AG08396 (cell line): ENCODE measurements at places on chromosomes 12 and 14.
A peak's percentile ranks its signal among the peaks of the same experiment; 100 is the strongest.

- no peak for DNase-seq
Observed at GRCh38 chr12:72618764-72619163, 346.6 kb downstream of the TRHDE start.

GRCh38 chr14:65867333-65867732 is 454.8 kb downstream of the FUT8 start:
- no peak for DNase-seq

GRCh38 chr14:105419195-105420091 is at the start of gene MTA1:
Gene MTA1, plus strand, starts transcription at chr14:105419827. Its CDS starts 209 bp downstream, at chr14:105420036.
- DNase-seq = peak; percentile 84

DNA sequence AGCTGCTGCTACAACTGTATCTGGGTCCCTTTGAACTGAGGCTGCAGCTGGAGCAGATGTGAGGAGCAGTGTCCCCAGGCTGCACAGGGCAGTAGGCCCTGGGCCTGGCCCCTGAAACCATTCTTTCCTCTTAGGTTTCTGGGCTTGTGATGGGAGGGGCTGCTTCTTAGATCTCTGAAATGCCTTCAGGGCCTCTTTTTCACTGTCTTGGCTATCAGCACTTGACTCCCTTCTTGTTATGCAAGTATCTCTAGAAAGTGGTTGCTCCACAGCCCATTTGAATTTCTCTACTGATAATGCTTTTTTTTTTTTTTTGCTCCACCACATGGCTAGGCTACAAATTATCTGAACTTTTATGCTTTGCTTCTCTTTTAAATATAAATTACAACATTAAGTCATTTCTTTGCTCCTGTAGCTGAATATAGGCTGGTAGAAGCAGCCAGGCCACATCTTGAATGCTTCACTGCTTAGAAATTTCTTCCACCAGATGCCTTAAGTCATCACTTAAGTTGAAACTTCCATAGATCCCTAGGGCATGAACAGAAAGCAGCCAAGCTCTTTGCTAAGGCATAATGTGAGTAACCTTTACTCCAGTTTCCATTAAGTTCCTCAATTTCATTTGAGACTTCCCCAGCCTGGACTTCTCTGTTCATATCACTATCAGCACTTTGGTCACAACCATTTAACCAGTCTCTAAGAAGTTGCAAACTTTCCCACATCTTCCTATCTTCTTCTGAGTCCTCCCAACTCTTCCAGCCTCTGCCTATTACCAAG is 41.1 kb downstream of the ACSM4 start:
- no peak for DNase-seq

DNA sequence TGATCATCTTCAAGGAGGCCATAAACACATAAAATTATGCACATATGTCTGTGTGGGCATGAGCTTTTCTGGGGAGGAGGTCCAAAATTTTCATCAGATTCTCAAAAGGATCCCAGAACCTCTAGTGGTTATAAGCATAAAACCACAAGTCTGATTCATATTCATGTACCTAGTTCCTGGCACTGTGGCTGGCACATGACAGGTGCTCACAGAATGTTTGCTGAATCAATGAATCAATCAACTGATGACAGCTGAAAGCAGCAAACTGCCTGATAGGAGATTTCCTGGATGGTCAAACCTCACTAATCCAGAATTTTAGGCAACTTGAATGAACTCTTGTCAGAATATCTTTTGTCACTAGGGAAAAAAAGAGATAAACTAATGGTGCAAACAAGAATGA is 13.5 kb upstream of the CMKLR1 start:
- no peak for DNase-seq

GRCh38 chr14:40393143-40393542 is 960.9 kb upstream of the FBXO33 start:
- DNase-seq = no peak

GRCh38 chr12:2395354-2395977 is 342.7 kb downstream of the CACNA1C start:
- peak; percentile 57 for DNase-seq

- DNase-seq = no peak
Observed at GRCh38 chr12:74499192-74499591, 38.4 kb upstream of the ATXN7L3B start.

DNA sequence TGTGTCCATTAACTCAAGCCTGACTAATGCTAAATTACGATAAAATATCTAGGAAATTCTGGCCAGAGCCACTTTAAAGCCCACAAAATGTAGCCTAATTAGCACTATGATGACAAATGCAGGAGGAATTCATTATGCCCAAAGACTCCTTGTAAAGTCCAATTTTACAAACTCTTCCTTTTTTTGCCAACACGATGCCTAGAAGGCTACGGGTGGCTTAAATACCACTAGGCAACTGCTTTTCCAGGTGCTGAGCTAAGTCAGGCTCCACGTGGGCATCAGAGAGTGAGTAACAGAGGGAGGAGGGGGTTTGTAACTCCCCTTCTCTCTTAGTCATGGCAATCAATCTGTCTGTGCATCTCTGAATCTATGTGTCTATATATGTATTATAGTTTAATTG is 172.4 kb upstream of the NTF3 start:
- DNase-seq = no peak

DNA sequence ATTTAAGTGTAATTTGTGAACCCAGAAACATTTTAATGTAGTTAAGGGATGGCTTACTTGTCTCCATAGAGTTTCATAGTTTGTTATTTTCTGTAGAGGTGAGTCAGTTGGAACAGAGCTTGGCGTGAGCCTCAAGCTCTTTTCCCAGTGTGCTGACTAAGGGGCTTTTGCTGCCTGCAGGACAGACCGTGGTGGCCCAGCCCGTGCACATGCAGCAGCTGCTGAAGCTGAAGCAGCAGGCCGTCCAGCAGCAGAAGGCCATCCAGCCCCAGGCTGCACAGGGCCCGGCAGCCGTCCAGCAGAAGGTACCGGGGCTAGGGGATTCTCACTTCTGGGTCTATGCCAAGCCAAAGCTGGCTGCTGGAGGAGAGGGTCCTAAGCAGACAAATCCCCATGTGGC is 76.9 kb downstream of the DDX51 start:
- no peak for DNase-seq

DNA sequence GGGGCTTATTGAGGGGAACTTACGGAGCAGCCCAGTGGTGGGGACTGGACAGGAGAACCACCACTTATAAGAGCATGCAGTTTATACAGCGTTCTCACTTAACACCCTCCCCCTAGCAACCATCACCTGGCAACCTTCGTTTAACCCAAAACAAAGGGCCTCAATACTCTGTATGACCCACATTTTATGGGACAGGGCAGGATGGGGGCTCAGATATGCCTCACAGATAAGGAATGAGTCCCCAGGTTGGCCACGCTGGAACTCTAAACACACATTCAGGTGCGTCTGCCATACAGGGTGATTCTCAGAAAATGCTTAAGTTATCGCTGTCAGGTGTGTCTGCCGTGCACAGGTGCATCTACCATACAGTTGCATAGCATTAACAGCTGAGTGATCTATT is 99.2 kb downstream of the GCH1 start:
- no peak for DNase-seq

DNA sequence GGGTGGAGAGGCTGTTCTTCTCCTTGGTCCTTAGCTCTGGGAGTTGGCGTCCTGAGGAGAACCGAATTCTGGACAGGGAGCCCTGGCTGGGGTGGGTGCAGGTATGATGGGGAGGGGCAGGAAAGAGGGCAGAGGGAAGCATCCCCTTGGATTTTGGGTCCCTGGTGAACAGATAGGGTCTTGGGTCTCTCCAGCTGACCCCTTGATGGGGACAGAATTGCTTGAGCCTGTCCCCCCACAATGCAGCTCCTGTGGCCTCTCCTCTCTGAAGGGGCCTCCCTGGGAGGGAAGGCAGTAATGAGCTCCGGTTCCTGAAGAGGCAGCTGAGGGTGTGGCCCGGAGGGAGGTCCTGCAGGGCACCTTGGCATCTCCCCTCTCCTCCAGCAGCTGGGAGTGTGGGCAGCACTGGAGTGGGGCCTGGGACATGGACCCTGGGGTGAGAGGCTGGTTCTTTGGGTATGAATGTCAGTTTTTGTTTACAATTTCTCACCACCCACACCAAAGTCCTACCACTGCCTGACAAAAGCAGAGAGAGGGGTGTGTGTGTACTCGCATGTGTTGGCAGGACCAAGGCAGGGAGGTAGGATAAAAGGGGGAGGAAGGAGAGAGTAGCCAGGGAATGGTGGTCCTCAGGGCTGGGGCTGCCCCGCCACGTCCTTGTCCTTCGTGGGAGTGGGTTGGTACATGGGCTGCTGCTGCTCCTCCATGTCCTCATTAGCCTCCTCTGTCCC is 7.7 kb upstream of the CEBPE start:
- no peak for DNase-seq

DNA sequence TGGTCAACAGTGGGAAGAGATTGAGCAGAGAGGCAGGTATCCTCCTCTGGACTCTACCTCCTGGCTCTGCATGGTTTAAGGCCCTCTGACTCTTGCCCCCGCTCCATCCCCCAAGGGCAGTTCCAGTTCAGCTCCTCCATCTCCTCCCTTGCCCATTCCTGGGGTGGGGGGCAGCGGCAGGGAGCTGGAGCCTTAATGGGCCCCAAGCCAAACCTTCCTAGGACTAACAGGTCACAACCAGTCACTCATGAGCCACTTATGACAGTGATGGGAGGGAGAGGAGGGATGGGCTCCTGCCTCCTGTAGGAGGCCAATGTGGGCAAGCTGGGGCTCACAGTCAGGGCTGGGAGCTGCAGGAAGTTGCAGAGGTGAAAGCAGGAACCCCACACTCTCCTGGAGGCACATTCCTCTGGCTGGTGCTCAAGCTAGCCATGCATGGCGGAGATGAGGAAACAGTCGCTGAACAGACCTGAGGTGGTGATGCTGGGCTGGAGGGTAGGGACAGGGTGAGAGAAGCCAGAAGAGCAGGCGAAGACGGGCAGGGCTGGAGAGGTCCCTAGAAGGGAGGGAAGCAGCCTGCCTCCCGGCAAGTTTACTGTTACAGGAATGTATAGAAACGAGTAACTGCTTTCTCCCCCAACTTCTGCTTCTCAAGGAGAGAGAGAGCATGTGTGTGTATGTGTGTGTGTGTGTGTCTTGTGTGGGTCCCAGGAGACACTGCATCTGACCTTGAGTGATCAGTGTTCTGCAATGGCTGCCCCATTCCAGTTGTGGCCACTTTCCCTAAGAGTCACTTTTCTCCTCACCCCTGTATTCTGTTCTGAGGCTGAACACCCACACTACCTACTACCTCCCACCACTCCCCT is 5.0 kb upstream of the RAPGEF3 start:
- DNase-seq = no peak

DNA sequence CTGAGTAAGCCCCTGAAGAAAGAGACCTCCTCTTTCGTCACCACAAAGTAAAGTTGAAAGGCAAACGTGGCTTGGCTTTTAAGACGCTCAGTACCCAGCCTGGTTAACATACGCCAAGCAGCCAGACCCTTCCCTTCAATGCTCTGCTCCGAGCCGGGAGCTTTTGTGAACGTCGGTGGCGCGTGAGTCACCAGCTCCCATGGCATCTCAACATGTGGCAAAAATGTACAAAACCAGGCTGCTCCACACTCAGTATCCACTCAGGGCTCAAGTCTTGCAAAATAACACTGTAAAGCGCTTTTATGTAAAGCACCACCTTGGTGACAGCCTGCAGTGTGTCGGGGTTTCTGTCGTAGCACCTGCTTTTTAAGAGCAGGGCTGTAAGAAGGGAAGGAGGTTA is 89.0 kb downstream of the SETD3 start:
- no peak for DNase-seq

DNA sequence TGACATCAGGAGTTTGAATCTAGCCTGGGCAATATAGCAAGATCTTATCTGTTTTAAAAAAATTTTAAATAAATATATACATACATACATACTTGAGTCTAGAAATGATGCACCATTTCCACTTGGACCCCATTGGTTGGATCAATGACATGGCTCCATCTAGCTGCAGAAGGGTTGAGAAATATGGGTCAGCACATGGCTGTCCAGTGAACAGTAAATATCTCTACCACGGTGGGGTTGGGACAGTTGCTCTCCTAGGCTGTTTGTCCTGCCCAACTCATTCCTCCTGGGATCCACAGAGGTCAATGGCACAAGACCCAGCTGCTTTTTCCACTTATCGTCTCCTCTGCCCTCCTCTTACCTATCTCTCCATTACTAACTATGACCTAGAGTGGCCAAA is 23.6 kb downstream of the PLEKHH1 start:
- DNase-seq = no peak

GRCh38 chr12:4563336-4563735 is 1.3 kb downstream of the DYRK4 start:
- no peak for DNase-seq

DNA sequence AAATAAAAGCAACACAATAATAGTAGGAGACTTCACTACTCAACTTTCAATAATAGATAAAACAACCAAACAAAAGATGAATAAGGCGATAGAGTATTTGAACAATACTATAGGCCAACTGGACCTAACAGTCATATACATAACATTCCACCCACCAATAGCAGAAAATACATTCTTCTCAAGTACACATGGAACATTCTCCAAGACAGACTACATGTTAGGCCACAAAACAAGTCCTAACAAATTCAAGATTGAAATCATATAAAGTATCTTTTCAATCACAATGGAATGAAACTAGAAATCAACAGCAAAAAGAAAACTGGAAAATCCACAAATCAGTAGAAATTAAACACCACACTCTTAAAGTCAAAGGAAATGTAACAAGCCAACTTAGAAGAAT is 28.8 kb downstream of the RAD52 start:
- DNase-seq = no peak

GRCh38 chr14:51006781-51007211 is 62.5 kb upstream of the PYGL start:
- peak; percentile 49 for DNase-seq

GRCh38 chr12:108629824-108630476 is 3.7 kb downstream of the SELPLG start:
- DNase-seq = peak; percentile 67

DNA sequence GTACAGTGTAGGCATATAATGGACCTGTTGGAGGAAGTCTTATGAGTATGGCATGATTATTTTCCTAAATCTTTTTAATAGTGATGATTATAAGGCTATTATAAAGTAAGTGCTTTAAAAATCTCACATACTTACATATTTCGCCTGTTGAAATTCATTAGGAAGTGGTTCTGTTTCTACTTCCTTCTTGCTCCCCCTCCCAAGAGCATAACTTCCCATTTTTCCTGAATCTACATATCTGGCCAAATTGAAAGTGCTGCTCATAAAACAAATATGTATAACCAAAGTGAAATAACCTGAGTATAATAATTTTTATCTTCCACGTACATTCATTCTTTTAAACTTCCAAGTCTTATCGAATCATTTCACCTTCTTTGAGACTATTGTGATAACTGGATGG is 455.6 kb upstream of the SEL1L start:
- no peak for DNase-seq

GRCh38 chr12:54056110-54056509 is 2.5 kb downstream of the HOXC4 start:
- no peak for DNase-seq

- DNase-seq = no peak
Observed at GRCh38 chr14:54622192-54622958, 55.4 kb downstream of the SAMD4A start.

- no peak for DNase-seq
Observed at GRCh38 chr12:31510034-31510433, 80.9 kb downstream of the DENND5B start.

- no peak for DNase-seq
Observed at GRCh38 chr14:34502545-34503225, 36.8 kb downstream of the EAPP start.

- no peak for DNase-seq
Observed at GRCh38 chr12:115923851-115924250, 353.6 kb downstream of the MED13L start.
